ENCODE measurements at places on chromosomes 13 and 19.
A peak's percentile ranks its signal among the peaks of the same experiment; 100 is the strongest.

- no peak for DNase-seq
Observed at GRCh38 chr13:60028021-60028420, 135.7 kb downstream of the DIAPH3 start.

DNA sequence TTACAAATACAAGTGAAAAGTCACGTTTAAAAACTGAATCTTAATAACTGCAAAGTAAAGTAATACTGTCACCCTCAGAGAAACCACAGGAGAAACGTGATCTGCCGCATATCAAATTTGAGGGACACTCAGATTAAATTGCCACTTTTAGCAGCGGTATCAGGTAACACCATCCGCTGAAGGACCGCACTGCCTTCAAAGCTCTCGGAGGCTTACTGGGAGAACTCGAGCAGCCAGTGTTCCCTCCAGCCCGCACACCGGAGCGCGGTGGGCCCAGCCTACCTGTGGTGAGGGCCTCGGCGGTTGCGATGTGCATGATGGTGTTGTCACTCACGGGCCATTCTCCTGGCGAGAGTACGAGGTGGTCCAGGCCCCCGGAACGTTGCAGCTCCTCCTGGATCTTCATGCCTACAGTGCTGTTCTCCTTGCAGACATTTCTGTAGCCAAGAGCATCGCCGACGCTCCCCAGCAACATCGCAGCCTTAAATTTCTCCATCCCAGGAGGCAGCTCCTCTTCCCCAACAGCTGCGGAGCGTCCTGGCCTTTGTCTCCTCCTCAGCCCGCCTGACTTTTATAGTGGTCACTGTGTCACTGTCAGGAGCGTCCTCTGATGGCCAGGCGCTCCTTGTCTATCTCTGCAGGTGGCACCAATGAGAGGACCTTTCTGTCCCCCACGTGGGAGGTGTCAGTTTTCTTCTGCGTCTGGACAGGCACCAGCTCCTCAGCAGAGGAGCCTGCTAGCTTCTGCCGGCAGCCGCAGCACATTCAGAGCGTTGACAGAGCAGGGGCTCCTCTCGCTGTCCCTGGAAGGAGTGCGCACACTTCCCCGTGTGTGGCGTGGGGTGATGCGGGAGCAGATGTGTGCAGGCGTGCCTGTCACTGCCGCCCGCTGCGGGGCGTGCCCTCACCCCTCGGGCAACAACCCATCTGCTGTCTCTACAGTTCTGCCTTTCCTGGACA is at the start of gene ADPRHL1:
Gene ADPRHL1, minus strand, starts transcription at position 547 of the 960 bp plus-strand sequence. Its CDS starts 51 bp downstream, at position 496.
- no peak for DNase-seq

DNA sequence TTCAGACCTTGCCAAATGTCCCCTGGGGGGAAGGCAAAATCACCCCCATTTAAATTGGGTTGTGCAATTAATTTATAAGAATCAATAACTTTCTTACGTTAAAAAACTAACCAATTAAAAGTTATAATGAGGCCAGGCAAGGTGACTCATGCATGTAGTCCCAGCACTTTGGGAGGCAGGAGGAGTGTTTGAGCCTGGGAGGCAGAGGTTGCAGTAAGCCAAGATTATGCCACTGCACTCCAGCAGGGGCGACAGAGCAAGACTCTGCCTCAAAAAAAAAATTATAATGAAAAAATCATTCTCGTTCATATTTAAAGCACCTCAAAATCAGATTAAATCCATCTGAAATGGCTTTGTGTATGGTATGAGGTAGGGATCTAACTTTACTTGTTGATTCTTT is 18.4 kb upstream of the SIGLEC14 start:
- no peak for DNase-seq

DNA sequence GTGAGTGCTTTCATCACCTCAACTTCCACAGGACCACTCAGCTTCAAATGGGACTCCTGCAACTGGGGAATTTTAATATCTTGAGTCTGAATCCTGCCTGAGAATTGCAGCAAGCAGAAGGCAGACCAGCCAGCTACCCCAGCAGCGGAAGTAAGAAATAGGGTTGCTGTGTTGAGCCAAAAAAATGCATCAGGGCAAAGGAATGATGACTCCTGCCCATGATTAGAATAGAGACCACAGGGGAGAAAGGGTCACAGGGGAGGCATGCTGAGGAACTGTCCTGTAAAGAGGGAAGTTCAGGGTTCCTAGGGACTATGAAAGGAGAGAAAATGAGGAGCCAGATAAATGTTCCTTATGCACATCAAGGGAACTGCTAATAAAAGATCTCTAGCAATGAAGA is 370.2 kb downstream of the KCTD12 start:
- DNase-seq: no peak

DNA sequence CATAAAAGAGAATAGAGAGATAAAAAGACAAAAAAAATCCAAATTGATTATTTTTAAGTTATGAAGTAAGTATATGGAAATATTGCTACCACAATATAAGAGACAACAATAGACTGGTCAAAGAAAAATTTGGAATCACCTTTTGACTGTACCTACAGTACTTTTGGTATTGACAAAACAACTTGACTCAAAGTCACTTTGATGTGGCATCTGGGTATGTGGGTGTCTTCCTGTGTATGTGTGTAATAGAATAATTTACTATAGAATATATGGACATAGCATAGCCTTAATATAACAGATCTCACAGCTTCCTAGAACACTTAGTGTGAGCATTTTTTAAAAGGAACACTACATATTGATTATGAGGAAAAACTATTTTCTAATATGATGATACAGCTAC is 1016.2 kb upstream of the PCDH20 start:
- no peak for DNase-seq

- no peak for DNase-seq
Observed at GRCh38 chr13:111123221-111123620, 8.1 kb downstream of the ARHGEF7 start.

GRCh38 chr19:38213911-38214625 is 10.0 kb downstream of the DPF1 start:
- peak; percentile 68 for DNase-seq

DNA sequence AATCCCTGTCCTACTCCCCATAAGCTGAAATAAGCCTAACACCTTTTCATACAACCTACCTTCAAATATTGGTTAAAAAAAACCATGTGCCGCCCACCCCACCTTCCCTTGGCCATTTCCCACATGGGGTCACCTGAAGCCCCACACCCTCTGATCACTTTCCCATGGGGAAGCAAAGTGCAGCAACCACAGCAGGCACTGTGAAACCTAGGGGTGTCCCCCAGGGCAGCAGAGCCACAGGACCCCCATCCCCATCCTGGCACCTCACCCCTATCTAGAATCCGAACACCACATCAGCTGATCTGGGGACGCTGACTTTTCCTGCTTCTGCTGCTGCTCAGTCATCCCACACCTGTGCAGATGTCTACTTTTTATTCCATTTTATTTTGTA is 19.9 kb downstream of the CEACAM21 start:
- no peak for DNase-seq

DNA sequence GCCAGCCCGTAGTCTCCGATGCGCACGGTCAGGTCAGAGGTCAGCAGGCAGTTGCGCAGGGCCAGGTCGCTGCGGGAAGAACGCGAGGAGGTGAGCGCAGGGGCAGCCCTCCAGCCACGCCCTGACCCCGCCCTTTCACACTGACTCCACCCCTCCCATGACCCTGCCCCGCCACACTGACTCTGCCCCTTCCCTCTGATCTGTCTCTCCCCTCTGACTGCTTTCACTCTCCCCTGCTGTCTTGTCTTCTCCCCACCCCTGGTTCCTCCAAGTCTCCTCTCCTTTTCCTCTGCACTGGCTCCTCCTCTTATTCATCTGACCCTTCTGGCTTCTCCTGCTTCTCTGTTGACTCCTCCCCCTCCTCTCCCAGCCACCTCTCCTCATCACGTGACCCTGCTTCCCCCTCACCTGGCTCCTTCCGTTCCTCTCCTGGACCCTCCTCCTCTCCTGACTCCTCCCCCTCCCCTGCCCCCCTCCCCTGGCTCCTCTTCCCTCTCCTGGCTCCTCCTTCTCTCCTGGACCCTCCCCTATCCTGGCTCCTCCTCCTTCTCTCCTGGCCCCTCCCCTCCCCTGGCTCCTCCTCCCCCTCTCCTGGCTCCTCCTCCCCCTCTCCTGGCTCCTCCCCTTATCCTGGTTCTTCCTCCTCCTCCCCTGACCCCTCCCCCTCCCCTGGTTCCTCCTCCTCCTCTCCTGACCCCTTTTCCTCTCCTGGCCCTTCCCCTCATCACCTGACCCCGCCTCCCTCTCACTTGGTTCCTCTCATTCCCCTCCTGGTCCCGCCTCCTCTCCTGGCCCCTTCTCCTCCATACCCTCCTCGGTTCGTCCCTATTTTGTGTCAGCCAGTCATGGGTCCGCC is 9.9 kb downstream of the LMTK3 start:
- DNase-seq: peak; percentile 30

DNA sequence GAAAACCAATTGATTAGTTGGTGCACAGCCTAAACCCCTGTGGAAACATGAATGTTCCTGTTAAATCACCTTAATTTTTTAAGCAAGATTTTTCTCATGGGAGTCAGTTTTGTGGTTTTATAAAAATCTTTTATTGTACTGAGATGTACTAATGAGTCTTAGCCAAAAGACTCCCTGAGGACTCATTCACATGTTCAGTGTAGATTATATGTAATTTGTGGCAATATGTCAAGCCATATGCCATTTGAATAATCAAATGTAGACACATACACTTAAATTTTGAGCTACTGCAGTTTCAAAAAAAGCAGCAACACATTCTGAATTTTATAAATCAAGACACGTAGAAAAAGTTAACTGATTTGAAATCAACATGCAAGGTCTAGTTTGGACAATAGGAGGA is 395.2 kb downstream of the MYO16 start:
- no peak for DNase-seq

DNA sequence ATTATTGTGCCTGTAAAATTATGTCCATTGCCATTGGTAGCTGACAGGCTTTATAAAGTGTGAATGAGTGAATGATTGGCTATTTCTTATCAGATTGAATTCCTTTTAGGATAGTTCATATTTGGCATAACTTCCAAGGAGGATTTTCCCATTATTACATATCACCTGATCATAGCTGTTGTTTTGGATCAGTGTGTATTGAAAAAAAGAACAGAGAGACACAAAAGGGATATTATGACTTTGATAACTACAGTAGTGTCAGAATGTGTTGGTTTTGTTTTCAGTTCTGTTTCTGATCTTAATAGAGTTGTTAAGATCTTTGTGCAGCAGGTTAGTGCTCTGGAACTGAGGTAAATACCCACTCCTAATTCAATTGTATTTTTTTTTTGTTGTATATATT is 103.8 kb downstream of the LRCH1 start:
- DNase-seq: no peak

DNA sequence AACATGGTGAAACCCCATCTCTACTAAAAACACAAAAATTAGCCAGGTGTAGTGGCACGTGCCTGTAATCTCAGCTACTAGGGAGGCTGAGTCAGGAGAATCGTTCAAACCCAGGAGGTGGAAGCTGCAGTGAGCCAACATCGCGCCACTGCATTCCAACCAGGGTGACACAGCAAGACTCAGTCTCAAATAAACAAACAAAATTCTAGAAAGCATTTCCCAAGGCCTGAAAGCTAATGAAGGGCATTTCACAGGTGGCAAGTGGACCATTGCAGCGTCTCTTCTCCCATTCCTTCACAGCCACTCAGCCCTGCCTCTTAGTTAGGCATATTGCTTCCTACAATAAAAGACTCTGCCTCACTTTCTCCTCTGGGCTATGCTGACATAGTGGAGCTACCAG is 13.5 kb upstream of the RXFP2 start:
- DNase-seq: no peak

- no peak for DNase-seq
Observed at GRCh38 chr13:32468502-32469142, 40.7 kb upstream of the N4BP2L1 start.

DNA sequence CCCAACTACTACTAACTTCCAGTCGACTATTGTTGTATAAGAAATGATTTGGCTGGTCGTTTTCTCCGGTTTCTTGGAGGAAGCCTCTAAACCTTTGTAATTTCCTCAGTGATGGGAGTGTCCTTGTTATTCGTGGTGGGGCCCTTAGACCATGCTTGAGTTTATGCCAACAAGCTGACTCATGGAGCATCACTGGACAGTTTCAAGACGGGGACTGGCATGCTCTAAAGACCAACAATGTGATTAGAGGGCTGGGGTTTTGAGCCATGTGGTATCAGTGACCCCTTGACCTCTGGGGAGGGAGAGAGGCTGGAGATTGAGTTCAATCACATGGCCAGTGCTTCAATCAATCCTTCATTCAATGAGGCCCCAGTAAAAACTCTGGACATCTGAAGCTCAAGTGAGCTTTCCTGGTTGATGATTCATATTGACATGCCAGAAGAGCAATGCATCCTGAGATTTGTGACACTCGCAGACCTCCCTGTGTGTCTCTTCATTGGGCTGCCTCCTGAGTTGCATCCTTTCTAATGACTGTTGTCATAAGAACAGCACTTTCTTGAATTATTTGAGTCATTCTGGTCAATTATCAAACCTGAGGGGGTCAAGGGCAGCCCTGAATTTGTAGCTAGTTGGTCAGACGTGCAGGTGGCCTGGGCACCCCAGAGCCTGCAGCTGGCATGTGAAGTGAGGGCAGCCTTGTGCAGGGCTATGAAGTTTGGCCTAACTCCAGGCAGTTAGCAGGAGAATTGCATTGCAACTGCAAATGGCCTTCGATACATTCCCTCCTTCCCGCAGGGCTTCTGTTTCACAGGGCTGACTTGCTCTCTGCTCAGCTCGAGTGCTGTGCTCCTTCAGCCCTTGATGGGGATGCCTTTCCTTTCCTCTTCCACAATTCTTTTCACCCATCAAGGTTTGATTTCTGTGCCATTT is 246.5 kb downstream of the FGF9 start:
- no peak for DNase-seq

- no peak for DNase-seq
Observed at GRCh38 chr13:27551562-27551961, 68.8 kb downstream of the LNX2 start.

- DNase-seq: no peak
Observed at GRCh38 chr19:51926426-51926783, 867 bp upstream of the ZNF613 start.

Measured in occipital lobe (tissue), 3 donors.